ENCODE measurements at places on chromosomes 12 and 14.

DNA sequence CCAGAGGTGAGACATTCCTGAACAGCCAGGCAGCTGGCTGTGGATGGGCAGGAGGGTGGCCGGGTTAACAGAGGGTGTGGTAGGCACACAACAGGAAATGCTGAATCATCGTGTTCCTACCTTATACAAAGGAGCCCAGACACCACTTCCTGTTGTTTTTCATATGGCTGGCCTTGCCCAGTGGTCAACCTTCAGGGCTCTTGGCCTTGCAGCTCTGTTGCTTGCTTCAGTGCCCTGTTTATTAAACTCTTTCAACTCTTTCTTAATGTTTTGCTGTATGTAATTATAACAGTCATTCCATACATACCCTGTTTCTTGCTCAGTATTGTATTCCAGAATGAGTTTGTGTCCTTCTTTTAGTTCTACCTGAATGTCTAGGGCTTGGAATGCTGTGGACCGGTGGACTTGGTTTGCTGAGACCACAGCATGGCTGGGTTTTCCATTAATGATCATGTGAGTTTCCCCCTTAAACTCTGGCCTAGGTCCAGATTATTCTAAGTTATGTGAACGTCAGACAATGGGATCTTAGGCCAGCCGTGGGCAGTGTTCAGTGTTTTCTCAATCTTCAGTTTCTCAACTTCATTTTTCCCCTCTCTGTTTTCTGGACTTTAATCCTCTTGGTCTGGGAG lies 11.9 kb downstream of the CFAP54 start:
- peak; percentile 70 for DNase-seq

DNA sequence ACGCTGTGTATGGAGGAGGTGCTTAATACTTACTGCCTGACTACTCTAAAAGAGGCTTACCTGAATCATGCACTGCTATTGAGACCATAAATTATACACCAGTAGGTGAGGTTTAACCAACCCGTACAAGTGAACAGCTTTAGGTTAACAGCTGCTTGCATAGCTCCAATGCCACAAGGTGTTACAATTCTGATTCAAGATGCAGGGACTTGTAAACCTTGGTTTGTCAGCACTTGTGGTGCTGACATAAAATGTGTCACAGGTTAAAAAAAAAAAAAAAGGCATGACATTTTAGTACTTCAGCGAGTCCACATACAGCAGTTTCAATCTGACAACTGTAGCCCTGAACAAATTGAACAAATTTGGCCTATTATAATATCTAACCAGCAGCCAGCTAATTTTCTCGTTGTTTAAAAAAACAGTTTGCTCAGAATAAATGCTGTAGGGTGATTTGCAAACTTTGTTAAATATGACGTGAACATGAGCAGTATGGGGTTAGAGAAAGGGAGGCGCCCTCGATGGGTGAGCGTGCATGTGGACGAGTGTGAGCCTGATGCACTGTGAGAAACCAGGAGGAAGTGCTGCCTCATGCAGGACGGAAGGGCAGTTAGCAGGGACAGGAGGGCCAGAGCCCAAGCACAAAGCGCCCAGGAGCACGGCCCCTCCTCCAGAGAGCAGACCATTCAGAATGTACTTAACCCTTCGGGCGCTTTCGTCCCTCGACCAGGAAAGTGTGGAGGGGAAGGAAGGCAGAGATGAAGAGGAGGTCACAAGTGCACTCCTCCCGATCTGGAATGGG lies 44.7 kb downstream of the TCHP start:
- DNase-seq: no peak

DNA sequence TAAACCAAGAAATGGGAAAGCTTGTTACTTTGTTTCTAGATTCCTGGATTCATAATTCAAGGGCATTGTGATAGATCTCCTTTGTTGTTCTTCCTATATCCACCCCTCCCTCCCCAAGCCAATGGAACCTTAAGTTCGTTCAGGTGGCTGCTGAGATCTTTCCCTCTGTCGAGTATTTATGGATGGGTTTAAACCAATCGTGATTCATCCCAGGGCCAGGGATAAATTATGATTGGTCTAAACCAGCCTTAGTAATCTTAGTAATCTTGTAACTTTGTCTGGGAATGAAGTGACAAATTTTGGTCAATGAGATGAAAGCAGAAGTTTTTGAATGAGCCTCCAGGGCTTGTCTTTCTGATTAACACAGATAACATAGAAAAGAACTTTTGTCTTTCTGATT lies 56.1 kb upstream of the PCED1B start:
- DNase-seq: no peak

DNA sequence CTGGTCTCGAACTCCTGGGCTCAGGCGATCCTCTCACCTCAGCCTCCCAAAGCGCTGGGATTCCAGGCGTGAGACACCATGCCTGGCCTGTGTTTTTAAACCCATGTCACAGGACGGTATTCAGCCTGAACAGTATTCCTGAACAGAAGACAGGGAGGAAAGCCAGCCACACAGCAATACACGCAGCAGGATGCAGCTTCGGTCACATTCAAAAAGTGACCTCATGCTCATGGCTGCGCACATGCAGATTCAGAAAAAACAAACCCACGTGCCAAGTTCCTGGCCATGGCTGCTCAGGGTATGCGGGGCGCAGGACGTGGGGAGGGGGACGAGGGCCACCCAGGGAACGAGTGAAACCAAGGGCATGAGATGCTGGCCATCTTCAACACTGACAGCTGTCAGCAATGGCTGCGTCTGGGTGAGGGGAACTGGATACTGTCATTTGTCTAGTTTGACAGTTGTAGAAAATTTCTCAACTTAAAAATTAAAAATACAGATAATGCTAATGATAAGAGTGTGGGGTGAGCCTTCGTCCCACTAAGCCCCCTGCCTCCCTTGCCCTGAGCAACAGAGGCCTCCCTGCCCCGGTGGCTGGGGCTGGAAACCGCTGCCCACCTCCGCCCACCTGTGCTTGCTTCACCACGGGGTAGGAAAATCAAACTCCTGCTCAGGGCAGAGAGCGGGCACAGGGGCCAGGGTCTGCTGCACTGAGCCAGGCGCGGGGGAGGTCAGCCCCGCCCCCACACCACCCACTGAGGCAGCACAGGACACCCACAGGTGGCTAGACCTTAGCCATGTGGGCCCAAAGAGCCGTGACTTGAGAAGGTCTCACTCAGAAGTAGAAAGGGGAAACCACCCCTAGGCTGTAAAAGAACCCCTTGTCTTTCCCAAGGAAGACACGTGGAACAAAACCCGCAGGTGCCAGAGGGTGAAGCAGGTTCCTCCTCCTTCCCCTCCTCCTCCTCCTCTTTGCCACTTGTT lies 84.2 kb downstream of the SCARB1 start:
- no peak for DNase-seq

- no peak for DNase-seq
Measured at GRCh38 chr14:94364037-94364436, 24.4 kb downstream of the SERPINA1 start.

Measured in CD4-positive, alpha-beta T cell treated with Interleukin-10 for 1 hour (primary cell).